Dermis blood vessel endothelial cell (primary cell): ENCODE measurements at places on chromosomes 16 and 17.

GRCh38 chr16:53692146-53692545 lies 11.5 kb downstream of the RPGRIP1L start:
- DNase-seq, result no peak

GRCh38 chr16:3173892-3174617 lies 13.9 kb upstream of the OR1F1 start:
- DNase-seq, result peak; percentile 39

DNA sequence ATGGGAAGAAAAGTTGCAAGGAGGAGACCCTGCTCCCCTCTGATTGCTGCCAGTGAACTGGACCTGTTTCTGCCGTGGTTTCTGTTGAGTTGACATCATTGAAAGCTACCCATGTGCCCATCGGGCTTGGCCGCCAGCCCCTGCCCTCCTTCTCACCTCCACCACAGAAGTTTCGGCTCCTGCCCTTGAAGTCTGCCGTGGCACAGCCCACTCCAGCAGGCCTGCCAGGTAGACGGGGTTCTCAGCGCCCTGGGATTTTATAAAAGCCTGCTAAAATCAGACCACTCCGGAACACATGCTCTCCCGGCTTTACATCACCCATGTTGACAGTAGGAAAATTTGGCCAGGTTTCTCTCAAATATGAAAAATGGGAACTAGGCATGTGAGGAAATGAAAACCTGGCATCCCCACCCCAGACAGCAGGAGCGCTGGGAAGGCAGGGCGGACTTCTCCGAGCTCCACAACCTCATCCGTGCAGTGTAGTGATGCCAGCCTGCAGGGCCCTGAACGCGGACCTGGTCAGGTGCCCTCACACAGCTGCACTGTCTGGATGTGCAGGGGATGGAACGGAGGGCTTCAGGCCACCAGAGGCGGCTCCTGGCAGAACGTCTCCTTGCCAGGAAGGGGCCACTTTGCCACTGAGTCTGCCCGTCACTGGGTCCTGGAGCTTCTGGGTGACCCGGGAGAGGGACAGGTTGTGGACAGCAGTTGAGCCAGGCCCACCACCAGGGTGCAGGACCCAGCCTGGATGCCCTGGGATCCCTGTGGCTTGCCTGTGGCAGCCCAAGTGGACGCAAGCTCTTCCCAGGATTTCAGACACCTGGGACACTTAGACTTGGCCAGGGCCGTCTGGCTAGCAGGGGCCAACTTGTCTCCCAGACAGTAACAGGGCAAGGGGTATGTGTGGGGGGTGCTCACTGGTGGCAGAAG lies 6.9 kb upstream of the GSE1 start:
- DNase-seq, result no peak

GRCh38 chr16:50696575-50697420 lies 3.4 kb downstream of the NOD2 start:
- DNase-seq, result peak; percentile 55

- no peak for DNase-seq
Measured at GRCh38 chr16:89006036-89006752, 29.2 kb upstream of the CBFA2T3 start.

DNA sequence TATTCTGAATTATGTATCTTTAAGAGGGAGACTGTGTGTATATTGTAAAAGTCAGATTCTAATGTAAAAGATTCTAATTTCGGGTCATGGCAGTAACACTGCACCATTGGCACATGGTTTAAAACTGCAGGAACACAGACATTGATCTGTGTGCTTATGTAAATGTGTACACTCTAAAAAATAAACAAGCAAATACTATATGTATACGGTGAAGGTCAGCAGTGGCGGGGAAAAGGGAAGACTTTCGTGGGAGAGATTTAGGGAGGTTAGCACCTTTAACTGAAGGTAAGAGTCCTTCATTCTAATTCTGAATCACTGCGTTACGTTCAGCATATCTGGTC lies 157.8 kb upstream of the FAM20A start:
- no peak for DNase-seq

- no peak for DNase-seq
Measured at GRCh38 chr17:4956493-4957061, 5.7 kb downstream of the ENO3 start.

- no peak for DNase-seq
Measured at GRCh38 chr16:87406495-87407088, 14.5 kb downstream of the MAP1LC3B start.
